ENCODE measurements at places on chromosomes 7 and 10.

GRCh38 chr10:121559326-121560026 lies 38.8 kb downstream of the FGFR2 start:
- DNase-seq, result no peak

DNA sequence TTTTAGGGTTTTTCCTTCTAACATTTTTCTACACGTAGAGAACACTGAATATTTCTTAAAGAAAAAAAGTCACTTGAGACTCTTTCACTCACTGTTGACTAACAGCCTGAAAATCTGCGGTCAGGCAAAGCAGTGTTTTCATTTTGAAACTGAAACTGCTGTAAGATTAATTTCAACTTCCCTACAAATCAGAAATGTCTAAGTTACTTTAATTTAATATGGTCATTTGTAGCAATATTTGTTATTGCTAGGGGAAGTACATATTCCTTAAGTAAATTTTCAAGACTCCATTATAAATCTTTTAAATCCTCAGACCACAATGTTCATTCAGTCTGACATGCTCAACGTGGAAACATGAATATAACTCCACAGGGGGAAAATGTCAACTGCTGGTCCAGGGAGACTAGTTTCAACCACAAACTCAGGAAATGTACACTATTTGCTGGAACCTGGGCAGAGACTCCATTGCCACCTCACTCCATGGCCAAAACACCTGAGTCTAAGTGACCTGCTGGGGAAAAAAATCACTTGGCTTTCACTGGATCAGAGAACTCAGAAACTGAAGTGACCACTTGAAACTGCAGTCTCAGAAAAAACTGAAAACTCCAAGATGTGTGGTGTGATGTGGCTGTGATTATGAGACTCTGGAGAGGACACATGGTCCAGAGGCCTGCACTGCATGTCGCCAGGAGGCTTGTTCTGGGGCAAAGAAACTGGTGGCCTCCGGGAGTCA lies 161.2 kb downstream of the TAX1BP1 start:
- DNase-seq, result peak; percentile 14

GRCh38 chr7:23333671-23334246 lies 34.6 kb downstream of the MALSU1 start:
- no peak for DNase-seq

DNA sequence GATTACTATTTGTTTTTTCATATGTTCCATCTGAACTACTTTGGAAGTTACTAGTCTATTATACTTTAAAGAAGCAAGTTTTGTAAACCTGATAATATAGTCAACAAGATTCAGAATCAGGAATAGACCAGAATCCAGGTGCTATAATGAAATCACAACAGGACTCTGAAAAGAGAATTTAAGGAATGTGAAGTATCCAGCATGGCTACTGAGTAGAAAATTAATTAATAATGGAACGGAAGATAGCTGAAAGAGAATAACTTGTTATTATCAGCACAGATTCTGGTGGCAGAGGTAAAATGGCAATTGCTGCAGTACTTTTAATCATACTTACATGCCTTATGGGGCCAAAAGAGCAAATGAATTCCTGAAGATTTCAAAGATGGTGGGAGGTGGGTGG lies 43.1 kb upstream of the CHCHD3 start:
- DNase-seq, result no peak

GRCh38 chr10:514137-514671 lies 175.3 kb downstream of the DIP2C start:
- DNase-seq, result no peak

DNA sequence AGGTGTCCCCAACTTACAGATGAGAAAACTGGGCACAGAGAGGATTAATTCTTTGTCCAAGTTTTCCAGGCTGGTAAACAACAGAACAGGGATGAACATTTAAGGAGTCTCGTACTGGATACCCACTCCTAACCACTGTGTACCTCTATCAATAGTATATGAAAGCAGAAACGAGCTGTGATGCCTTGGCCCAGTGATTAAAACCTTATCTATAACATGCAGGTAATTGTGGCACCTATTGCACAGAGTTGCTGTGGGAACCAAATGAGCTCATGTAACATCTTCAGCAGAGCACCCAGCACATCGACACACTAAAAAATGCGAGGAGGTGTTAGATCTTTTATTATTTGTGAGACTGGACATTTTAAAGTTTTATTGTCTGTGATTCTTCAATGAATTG lies 1.6 kb downstream of the TMEM273 start:
- no peak for DNase-seq

GRCh38 chr10:128268015-128268722 lies 141.9 kb upstream of the MKI67 start:
- no peak for DNase-seq

DNA sequence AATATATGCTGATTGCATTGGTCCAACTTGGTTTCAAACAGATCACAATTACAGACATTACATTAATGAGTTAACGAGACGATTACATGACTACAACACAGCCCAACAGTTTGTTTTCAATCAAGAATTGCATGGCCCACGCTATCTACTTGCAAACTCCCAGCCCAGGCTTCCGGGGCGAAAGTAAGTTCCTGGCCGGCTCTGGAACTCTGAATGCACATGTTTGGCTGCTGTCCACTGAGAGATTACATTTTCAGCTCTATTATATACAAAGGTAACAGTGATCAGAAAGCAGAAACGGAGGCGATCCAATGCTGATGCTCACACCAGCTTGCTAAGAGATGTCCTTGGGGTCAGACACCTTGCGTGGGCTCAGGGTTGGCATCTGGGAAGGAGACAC lies 206.3 kb downstream of the FANK1 start:
- no peak for DNase-seq

- DNase-seq, result no peak
Measured at GRCh38 chr7:127245607-127246006, 7.1 kb downstream of the GRM8 start.

GRCh38 chr10:133100706-133101415 lies 13.1 kb downstream of the ADGRA1 start:
- DNase-seq, result no peak

- peak; percentile 52 for DNase-seq
Measured at GRCh38 chr7:140403878-140404564, at the start of gene RAB19. Gene RAB19 (plus strand): TSS chr7:140404058. CDS start chr7:140407647, 3,589 bp downstream.

- no peak for DNase-seq
Measured at GRCh38 chr7:21361413-21362125, 66.3 kb upstream of the SP4 start.

DNA sequence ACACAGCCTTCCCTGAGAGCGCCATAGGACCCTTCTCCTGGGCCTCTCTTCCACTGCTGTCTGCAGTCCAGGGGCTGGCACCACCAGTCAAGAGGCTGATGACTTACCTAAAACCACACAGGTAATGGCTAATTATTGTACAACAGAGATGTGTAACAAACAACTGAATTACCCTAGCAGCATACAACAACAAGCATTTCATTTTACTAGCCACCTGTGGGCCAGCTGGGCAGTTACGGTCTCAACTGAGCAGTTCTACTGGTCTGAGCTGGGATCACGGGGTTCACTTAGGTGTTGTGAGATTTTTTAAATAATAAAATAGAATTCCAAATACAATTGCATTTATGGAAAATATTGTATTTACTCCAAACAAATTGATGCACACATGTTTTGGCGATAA lies 431.9 kb downstream of the TNS3 start:
- no peak for DNase-seq

GRCh38 chr10:51642581-51642980 lies 56.8 kb downstream of the CSTF2T start:
- no peak for DNase-seq

DNA sequence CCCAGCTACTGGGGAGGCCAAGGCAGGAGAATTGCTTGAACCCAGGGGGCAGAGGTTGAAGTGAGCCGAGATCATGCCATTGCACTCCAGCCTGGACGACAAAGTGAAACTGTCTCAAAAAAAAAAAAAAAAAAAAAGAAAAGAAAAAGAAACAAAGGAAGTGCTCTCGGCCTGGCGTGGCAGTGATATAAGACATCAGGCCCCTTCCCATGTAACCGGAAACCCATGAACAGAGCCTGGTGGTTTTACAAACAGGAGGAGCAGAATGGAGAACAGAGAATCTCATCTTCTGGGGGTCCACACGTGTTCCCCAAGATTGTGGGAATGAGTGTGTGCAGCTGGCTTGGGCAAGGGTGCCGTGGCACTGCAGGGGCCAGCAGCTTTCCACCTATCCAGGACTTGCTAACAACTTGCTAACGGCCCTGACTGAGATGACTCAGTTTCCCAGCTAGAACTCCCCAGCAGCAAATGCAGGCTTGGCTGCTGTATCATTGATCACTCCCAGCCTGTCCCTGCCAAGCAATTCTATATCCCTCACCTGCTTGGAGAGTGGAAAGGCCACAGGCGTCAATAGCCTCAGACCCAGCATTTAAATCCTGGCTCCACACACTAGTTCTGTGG lies 103.0 kb downstream of the COL26A1 start:
- no peak for DNase-seq

DNA sequence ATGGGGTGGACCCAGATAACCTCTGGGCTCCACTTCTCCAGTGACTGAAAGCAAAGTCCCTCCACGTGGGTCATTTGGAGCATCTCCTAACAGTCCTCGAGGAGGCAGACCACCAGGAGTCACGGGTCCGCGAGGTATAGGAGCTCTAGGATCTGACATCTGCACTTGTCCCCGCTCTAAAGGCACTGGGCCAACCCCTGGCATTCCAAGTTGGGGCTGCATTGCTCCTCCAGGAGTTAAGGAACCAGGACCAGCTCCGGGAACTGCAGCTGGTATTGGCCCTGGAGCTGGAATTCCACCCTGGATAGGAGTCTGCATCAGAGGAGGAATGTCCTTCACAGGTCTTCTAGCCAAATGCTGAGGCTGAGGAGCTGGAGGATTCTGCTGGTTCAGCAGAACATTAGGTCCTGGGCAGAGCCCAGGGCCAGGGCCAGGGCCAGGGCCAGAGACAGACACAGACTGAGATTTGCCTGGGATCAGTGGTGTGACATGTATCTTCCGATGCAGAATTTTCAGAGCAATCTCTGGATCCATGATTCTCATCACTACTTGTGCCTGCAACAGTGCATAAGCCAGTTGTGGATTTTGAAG lies 827 bp downstream of the CSTF2T start:
- DNase-seq, result peak; percentile 33

GRCh38 chr10:118246332-118247295 lies 95.5 kb downstream of the FAM204A start:
- DNase-seq, result no peak

DNA sequence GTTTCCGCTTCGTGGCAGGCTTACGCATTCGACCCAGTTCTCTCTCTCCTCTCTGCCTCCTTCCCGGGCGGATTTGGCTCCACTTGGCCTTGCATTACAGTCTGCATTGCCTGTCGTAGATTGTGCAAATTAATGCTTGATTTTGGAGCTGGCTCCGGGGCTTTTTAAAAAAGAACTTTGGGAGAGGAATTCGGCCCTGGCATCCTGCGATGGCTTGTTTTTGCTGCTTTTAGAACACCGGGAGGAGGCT lies 767 bp downstream of the EIF4EBP2 start:
- no peak for DNase-seq

GRCh38 chr10:123614888-123615287 lies 51.3 kb upstream of the GPR26 start:
- peak; percentile 15 for DNase-seq

DNA sequence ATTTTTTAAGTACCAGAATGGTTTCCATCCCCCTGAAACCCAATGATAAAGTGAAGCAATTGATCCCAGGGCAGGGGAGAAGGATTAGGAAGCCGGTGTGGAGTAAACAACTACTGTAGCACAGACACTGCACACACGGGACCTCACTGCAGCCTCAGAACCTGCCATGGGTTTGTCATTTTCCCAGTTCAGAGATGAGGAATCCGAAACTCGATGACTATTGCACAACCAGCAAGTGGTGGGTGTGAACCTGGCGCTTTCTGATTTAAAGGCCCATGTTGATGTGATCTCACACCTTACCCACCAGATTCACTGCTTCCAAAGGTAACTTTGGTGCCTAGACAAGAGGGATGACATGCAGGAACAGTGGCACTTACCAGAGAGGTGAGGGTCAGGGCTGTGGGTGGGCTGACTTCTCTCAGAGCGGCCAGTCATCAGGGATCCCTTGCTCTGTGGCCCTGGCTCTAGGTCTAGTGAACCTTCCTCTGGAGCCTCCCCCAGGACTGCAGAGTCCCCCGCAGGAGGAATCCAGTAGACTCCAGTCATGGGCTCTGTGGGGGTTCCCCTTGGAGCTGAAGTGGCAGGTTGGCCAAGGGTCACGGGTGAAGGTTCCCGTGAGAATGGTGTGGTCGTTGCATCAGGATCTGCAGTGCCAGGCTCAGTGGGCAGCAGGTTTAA lies 62.8 kb downstream of the PKD1L1 start:
- no peak for DNase-seq

DNA sequence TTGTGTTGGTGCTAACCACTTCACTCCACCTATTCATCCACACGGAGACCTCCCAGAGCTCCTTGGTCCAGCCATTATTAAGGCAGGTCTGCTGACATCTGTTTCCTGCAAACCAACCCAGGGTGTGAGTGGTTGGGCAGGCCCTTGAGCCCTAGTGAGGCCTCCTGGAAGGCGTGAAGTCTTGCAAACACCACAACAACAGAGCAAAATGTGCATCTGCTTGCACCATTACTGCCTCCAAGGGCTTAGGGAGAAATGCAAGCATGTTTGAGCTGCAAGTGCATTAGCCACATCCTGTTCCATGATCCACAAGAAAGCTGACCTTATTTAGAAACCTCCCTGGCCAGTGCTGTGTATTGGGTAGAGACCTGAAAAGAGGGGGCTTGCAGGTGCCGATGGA lies 325.5 kb downstream of the GRID1 start:
- DNase-seq, result no peak

DNA sequence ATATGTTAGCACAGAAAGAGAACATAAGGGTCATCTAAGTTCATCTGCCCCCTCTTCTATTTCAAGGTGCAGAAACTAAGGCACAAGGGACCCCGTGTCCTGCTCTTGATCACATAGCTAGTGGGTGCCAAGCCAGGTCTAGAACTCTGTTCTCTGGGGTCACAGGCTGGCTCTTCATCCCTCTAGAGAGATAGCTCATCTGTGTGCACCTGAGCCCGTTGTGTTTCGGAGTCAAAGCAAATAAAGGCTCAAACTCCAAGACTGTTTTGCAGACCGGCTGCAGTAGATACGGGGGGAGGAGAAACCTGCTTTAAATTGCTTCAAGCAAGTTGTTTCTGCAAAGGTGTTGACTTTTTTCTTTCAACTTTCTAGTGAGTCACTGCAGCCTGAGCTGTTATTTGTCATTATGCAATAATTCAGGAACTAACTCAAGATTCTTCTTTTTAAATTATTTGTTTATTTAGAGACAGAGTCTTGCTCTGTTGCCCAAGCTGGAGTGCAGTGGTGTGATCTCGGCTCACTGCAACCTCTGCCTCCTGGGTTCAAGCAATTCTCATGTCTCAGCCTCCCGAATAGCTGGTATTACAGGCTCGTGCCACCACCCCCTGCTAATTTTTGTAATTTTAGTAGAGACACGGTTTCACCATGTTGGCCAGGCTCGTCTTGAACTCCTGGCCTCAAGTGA lies 6.5 kb downstream of the BLVRA start:
- DNase-seq, result no peak

DNA sequence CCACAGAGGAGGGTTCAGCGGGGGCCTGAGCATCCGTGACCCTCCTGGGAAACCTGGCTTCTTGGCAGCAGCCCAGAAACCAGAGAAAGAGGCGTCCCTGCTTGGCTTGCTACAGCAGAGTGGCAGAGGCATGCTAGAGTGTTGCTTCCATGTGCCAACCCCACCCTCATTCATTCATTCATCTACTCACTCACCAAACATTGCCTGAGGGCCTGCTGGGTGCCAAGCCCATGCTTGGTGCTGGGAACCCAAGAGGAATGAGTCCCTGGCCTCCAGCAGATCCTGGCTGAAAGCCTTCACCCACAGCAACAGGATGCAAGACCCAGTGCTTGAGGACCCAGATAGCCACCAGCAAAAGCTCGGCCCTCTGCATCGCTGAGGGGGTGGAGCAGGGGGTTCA lies 129.0 kb downstream of the CDH23 start:
- DNase-seq, result no peak

- no peak for DNase-seq
Measured at GRCh38 chr7:16347827-16348192, 73.5 kb downstream of the CRPPA start.
